ENCODE measurements at places on chromosomes 1 and 21. TPM values are rescaled to one million over a fixed set of nuclear protein-coding genes. Genes with fewer than 3 reads are reported as not detected.

The CACHD1 gene
- 4.5 TPM for total RNA-seq

The SMIM1 gene
- total RNA-seq = not detected

The NUF2 gene
- total RNA-seq = 74.7 TPM

GRCh38 chr21:25964015-25964414 is 206.6 kb downstream of the APP start:
- peak; percentile 16 for DNase-seq

GRCh38 chr1:99858286-99858685 is 8.1 kb downstream of the AGL start:
- no peak for DNase-seq

DNA sequence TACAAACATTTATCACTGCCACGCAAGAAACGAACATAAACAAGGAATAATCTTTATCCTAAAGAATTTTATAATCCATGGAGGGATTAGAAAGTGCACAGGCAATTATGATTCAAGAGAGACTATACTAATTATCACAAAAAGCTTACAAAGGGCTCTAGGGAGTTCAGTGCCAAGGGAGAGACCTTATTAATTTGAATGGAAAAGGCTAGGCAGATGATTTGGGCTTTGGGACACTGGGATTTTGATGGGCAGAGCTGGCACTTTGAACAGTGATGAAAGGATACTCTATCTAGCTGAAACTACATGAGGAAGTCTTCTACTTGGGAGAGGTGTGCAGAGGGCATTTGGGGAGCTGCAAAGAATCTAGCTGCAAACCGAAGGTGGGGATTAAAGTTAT is 48.9 kb upstream of the IVNS1ABP start:
- no peak for DNase-seq

The INPP5B gene
- 9.1 TPM for total RNA-seq

- no peak for DNase-seq
Observed at GRCh38 chr1:209628618-209629299, 23.5 kb downstream of the LAMB3 start.

The EFHD2 gene
- 55.7 TPM for total RNA-seq

The TMEM51 gene
- total RNA-seq = 8.5 TPM

The SPRR1A gene
- not detected for total RNA-seq

- no peak for DNase-seq
Observed at GRCh38 chr1:34612091-34612827, 142.6 kb upstream of the GJB5 start.

The FMN2 gene
- 8.8 TPM for total RNA-seq

GRCh38 chr1:83990734-83991133 is 8.2 kb downstream of the TTLL7 start:
- DNase-seq = no peak

All from A172 (cell line).